ENCODE measurements at places on chromosomes 7 and 10. TPM values are rescaled to one million over a fixed set of nuclear protein-coding genes. Genes with fewer than 3 reads are reported as not detected.

DNA sequence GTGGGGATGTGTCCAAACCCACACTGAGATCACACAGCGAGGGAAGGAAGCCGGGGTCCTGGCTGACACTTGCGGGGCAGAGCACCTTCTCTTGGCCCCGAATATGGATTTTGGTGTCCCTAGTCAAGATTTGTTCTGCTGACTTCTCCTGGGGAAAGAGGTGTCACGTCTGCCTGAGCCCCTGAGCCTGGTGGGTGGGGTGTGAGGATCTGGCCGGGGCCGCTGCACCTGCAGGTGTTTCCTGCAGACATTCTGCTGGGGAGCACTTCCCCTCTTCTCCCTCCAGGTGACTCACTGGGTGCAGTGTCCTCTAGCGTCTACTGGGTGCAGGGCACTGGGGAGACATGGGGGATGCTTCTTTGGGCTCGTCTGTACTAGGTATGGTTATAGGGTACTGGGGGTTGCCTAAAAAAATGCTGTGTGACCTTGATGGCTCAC, 99.2 kb downstream of the GRK5 start:
- peak; percentile 40 for DNase-seq

- DNase-seq: no peak
Measured at GRCh38 chr10:112484399-112484798, 37.4 kb downstream of the VTI1A start.

DNA sequence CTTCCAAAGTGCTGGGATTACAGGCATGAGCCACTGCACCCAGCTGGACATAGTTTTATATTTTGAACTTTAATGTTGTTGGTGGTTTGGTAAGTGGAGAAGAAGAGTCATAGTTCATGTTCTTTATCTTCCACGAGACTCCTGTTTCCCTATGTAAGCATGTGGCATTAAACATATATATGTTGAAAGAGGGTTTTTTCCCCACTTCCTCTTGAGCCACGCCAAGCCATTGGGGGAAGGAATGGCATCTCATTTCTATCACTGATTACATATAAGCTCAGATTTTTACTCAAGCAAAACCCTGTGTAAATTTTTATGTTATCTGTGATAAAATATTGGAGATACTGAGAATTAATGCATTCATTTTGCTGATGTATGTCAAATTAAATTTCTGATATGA, 300.4 kb downstream of the PHF14 start:
- DNase-seq: no peak

- no peak for DNase-seq
Measured at GRCh38 chr10:102163342-102163989, 11.3 kb downstream of the NOLC1 start.

DNA sequence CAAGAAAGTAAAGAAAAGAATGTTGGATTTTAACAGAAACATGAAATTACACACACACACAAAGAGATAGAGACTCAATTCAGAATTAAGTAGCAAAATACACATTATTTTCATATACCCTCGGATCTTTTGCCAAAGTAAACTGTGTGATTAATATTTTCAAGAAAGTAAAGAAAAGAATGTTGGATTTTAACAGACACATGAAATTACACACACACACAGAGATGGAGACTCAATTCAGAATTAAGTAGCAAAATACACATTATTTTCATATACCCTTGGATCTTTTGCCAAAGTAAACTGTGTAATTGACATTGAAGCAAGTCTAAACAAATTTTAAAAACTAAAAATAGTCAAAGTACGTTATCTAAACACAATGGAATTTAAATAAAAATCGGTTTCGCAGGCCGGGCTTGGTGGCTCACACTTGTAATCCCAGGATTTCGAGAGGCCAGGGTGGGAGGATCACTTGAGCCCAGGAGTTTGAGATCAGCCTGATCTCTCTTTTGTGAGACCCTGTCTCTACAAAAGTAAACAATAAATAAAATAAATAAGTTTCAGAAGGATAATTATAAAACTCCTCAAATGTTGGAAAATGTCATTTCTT, 337.3 kb upstream of the MAGI2 start:
- DNase-seq: no peak

DNA sequence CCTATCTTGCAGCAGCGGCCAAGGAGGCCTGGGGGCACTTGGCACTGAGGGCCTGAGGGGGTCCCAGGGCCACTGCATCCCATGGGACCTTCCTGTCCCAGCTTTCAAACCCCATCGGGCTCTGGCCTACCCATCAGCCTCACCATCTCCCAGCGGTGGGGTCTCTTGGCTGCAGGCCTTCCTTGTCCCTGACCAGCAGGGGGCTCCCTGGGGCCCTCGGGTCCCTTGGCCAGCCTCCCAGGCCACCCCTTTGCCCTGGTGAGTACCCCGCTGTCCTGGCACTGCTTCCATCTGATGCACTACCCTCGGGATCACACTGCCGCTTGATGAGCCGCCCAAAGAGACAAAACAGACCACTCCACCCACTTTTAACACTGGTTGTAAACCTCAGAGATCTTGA, 43.5 kb downstream of the YKT6 start:
- DNase-seq: no peak

DNA sequence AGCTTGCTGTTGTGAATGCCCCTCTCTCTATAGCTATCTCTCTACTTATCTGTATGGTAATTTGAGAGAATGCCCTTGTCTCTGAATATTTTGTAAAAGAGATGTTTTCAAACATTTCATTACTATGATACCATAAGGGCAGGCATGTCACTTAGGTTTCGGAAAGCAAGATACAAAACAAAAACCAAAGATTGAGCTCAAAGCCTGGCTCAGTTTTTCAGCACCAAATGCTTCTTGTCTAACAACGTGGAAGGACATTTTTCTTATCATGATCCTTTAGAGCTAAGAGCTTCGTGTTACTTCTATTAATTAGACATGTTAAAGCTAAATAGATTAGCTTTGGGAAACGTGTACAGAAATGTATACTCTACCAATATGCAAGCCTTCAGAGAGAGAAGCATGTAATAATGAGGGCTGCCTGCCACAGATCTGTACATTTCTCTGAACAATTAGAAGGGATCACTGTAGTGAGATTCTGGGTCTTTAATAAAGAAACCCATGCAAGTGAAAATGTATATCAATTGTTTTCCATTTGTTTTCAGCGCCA, 148.9 kb downstream of the ARID5B start:
- DNase-seq: no peak

DNA sequence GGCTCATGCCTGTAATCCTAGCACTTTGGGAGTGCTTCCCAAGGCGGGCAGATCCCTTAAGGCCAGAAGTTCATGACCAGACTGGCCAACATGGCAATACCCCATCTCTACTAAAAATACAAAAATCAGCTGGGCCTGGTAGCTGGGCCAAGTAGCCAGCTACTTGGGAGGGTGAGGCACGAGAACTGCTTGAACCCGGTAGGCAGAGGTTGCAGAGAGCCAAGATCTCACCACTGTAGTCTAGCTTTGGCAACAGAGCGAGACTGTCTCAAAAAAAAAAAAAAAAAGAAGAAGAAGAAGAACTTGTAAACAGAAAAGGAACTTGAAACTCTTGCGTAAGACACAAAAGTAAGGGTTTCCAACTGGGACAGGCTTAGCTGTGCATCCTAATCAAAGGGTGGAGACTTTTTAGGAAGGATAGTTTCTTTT, 5.6 kb upstream of the IFIT2 start:
- no peak for DNase-seq

- no peak for DNase-seq
Measured at GRCh38 chr7:128197589-128197988, 43.5 kb upstream of the LEP start.

- no peak for DNase-seq
Measured at GRCh38 chr10:117166418-117167345, 28.6 kb upstream of the VAX1 start.

- no peak for DNase-seq
Measured at GRCh38 chr10:129914960-129915359, 49.1 kb downstream of the EBF3 start.

- DNase-seq: peak; percentile 56
Measured at GRCh38 chr7:2242541-2243429, 759 bp downstream of the NUDT1 start.

The CFAP46 gene
- not detected for total RNA-seq

The ODAD2 gene
- not detected for total RNA-seq

The EPHB6 gene
- total RNA-seq: 39.2 TPM

The AMPH gene
- not detected for total RNA-seq

The SEPTIN14 gene
- not detected for total RNA-seq

The GPR141 gene
- not detected for total RNA-seq

The MET gene
- 237 TPM for total RNA-seq

The KAZALD1 gene
- 21.2 TPM for total RNA-seq

The FKBP9 gene
- 160 TPM for total RNA-seq

The CRYGN gene
- total RNA-seq: 1.2 TPM
